ENCODE measurements at places on chromosomes 7 and 10.
A peak's percentile ranks its signal among the peaks of the same experiment; 100 is the strongest.

- no peak for DNase-seq
Measured at GRCh38 chr7:40542982-40543741, 408.4 kb downstream of the SUGCT start.

GRCh38 chr10:131160219-131160875 lies 151.2 kb downstream of the TCERG1L start:
- no peak for DNase-seq

DNA sequence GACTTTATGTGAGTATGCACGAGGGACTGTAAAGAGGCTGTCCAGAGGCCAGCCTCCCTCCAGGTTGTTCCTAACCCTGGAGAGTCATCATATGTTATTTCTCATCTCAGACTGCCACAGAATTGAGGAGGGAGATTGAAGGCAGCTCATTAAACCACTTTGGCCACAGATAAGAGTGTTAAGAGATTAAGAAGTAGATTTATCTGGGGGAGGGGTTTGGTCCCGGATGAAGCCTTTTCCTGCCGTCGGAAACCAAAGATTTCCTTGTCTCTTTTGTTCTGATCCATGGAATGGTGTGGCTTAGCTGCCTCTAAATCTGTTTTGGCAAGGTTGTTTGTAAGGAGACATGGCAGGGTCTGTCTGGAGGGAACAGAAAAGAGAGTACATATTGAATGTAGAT lies 338.8 kb downstream of the AUTS2 start:
- no peak for DNase-seq

DNA sequence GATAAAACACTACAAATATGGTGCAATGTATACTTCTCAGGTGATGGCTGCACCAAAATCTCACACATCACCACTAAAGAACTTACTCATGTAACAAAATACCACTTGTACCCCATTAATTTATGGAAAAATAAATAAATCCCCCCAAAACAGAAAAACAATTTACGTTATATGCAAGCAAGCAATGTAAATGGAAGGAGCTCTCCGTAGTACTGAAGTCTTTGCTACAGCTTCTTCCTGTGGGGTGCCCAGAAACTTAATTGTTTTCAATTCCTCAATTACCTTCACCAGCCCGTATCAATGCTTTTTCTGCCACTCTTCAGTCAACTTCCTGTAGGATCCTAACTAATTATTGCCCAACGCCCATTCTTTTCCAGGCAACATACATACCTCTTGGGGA lies 138.1 kb downstream of the RELN start:
- DNase-seq, result peak; percentile 52

- no peak for DNase-seq
Measured at GRCh38 chr10:101322266-101323108, 31.5 kb upstream of the BTRC start.

GRCh38 chr7:74254858-74255379 lies 720 bp upstream of the RFC2 start:
- no peak for DNase-seq

- no peak for DNase-seq
Measured at GRCh38 chr10:11322698-11323097, 288.8 kb downstream of the USP6NL start.

DNA sequence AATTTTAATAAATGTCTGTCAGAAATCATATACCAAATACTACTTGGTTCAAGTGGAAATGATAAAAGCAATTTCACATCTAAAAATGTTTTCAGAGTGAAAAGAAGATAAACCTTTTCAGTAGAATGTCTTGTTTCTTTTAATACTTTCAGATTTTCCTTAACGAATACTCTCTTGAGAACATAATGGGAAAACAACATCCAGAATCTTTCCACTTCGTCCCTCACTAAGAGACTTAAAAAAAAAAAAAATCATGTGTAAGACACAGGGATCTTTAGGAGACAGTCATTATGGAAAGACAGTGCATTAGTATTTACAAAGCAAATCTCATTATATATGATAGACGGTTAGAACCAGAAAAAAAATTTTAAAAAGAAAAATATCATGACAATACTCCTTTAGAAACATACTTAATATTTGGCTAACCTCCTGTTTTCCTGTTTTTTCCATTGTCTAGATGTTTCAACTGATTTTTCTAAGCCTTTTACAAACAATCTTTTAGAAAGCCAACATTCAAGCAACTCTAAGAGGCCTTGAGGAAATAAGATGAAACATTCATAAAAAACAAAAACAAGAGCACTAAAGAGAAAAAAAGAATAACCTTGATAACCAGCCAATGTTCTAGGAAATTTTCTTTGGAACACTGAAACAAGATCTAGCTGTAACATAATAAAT lies 339.9 kb upstream of the LRRN3 start:
- no peak for DNase-seq

- DNase-seq, result no peak
Measured at GRCh38 chr7:24591152-24591551, 17.9 kb downstream of the PALS2 start.

- DNase-seq, result peak; percentile 37
Measured at GRCh38 chr7:142168746-142169145, 57.2 kb downstream of the MGAM2 start.

DNA sequence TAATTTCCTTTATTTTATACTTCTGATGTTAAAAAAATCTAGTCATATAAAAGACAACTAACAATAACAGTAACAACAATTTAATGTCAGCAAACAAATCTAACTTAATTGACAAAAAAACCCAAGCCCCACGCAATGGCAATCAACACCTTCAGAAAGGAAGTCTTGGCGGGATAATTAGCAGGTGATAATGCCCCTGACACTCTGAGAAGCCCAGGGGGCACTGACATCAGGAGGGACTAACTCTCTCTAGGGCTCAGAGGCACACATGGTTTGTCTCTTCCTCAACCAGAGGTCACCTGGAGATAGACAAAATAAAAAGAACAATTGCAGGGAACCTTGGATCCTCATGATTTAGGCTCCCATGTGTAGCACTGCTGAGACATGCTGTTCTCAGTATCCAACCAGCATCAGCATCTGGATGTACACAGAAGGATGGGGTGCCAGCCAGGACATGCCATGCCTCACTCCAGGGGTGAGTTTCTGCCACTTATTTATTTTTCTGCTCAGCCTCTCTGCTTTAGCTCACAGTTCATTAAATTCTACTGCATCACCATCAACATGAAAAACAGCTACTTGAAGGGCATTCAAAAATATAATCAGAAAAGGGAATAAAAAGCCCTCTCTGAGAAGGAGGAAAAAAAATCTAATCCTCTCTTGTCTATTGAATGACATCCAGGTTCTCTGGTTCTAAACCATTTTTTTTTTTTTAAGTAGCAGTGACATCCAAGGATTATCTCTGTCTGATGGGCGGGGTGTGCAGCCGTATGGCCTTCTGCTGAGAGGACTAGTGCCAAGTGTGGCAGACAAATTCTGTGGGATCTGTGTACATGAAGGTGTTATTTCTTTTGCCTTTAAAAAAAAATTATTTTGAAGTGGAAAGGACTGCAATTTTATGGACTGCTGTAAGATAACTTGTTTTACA lies 96.3 kb downstream of the ATXN7L1 start:
- no peak for DNase-seq

GRCh38 chr7:30367561-30367960 lies 83.2 kb downstream of the ZNRF2 start:
- DNase-seq, result no peak

GRCh38 chr7:76997381-76998284 lies 34.5 kb downstream of the SPDYE17 start:
- no peak for DNase-seq

DNA sequence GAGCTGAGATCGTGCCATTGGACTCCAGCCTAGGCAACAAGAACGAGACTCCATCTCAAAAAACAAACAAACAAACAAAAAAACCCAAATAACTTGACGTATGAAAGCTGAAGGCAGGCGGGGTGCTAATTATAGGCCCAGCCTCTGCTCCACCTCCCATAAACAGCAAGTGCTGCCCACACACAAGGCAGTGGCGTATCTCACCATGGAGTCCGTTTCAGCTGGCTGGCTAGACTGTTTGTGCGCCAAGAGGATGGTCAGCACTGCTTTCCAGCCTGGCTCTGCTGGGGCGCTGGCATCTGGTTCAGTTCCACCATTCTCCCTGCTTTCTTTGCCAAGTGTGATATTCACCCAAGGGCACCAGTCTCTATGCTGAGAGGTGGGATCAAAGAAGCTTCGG lies 29.1 kb downstream of the ZC3HC1 start:
- no peak for DNase-seq

GRCh38 chr10:43376046-43376635 lies 4.7 kb downstream of the FXYD4 start:
- no peak for DNase-seq

DNA sequence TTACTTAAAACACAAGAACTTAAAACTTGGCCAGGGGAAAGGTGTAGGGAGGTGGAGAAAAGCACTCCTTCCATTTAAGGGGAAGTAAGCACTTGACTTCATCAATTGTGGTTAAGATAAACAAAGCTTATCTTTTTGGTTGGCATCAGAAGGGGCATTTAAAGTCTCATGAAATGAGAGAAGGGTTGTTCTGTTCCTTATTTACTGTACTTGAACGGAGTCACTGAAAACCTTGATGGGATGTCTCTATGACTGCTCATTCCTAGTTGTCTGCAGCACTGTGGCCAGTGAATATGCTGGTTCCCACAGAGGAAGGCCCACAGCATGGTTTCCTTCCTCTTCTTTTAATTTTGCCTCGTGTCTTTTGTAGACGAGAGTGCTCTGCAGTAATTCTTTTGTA lies 229.3 kb downstream of the AUTS2 start:
- DNase-seq, result no peak

DNA sequence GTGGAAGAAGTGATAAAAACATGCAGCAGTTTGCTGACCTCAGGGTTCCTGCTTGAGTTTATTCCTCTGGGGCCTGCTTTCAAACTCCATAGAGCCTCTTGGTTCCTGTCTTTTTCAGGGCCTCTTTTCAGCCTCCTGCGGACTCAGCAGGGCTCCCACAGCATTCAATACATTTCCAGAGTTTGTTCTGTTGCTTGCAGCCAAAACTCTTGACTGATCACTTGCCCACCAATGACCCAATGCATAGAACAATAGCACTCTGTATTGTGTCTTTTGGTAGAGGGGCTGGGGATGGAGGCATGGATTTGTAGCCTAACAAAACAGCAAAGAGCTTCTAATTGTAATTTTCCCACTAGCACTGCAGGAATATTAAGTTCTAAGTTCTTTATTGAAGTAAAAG lies 50.8 kb upstream of the CREB5 start:
- no peak for DNase-seq

GRCh38 chr10:85316276-85316675 lies 987.9 kb downstream of the CCSER2 start:
- DNase-seq, result no peak

DNA sequence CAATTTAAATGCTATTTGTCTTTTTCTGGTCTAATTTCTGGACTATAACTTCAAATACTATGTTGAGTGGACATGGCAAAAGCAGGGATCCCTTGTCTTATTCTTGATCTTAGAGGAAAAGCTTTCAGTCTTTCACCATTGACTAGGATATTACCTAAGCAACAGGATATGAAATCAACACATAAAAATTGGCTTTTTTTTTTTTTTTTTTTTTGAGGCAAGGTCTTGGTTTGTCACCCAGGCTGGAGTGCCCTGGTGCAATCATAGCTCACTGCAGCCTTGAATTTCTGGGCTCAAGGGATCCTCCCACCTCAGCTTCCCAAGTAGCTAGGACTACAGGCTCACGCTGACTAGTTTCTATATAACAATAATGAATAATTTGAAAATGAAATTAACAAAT lies 90.8 kb downstream of the JMJD1C start:
- no peak for DNase-seq

DNA sequence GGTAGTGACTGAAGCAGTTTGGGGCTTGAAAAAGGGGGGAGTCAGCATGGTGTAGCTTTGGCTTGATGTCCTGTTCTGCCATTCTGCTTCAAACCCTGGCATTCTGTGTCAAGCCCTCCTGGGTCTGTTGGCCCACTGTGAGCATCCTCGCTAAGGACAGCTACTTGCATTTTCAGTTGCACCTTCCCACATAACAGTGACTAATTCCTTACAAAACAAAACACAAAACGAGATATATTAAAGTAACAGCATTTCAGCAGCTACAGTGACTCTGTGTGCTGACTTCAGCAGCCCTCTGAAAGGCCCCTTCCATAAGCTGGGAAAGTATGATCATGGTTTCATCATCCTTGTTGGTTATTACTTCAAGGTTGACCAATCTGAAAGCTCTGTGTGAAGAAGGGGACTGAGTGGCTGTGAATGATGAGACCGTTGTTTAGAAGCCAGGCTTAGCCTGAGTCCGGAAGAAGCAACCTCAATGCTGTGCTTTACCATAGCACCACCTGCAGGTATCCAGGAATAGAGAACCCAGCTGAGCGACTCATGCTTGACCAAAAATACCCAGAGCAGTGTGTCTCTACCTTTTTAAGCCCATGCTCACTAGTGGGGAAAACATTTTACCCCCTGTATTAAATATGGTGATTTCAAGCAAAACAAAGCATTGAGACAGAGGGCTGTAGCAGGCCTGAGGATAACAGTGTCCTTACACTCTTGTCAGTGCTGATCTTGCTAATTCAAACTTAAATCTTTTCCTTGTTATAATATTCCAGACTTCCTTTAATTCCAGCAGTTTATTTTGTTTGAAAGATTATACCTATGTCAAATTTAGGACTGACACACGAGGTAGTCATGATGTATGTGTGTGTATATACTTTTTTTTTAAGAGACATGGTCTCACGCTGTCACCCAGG lies 42.6 kb upstream of the CC2D2B start:
- peak; percentile 66 for DNase-seq

GRCh38 chr10:130078120-130078519 lies 32.5 kb downstream of the C10orf143 start:
- no peak for DNase-seq

DNA sequence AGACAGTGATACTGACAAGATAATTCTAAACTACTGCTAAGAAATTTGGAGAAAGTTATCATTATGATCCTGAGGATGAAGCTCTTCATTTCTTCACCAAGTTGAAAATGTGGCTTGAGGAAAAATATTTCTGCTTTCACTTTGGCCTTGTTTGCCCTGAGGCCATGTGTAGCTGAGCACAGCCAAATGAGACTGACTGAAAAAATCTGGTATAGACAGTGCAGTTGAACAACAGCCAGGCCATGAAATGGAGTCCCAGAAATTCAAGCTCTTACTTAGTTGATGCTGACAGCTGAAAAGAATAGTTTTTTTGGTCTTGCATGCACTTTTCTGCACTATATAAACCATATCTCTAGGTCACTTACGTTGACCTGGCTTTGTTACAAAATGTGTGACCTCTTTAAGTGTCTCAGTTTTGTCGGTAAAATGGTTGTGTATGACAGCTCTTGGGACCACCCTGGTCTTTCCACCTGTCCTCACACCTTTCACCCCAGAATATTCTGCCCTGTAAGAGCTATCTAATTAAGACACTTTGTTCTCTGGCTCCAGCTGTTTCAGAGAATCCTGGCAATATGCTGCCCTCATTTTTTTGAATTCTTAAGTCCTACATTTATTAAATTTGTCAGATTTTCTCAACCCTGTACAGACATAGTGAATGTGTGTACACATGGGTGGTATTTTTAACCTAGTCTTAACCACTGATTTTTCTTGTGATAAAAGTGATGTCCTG lies 91.3 kb downstream of the CD36 start:
- DNase-seq, result peak; percentile 14

All from MM.1S (cell line).